ENCODE measurements at places on chromosomes 4 and X.

DNA sequence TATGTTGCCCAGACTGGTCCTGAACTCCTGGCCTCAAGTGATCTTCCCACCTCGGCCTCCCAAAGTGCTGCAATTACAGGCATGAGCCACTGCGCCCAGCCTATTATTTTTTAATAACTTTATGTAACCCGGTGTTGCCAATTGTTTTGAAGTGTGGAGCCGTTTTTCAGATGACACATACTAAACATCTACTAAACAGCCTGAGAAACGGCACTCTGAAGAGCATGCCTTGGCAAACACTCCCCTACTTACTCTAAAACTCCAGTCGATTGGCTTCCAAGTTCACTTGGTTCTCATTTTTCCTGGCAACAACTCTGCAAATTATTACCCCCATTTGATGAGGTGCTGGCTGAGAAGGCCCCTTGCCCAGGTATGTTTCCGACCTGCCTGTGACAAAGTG is 131.1 kb downstream of the GPR143 start:
- DNase-seq = no peak

- DNase-seq = no peak
Observed at GRCh38 chr4:99825272-99825671, 8.6 kb downstream of the DAPP1 start.

GRCh38 chrX:1686642-1687041 is 71.8 kb downstream of the ASMT start:
- DNase-seq = no peak

DNA sequence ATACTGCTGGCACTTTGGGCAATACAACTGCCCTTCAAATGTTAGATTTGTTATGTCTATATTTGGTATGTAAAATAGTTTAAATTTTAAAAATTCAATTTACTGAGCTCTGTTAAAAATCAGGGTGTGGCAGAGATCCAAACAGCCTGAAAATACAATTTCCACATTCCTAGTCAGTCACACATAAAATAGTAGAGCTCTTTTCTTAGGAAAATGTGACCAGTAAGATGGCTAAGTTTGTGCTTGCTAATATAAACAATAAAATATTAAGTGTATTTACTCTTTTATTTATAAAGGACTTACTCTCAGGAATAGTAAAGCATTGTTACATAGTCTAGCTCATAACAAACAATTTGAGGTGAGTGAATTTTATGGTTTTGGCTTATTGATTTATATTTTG is 200.2 kb downstream of the DKK2 start:
- no peak for DNase-seq

DNA sequence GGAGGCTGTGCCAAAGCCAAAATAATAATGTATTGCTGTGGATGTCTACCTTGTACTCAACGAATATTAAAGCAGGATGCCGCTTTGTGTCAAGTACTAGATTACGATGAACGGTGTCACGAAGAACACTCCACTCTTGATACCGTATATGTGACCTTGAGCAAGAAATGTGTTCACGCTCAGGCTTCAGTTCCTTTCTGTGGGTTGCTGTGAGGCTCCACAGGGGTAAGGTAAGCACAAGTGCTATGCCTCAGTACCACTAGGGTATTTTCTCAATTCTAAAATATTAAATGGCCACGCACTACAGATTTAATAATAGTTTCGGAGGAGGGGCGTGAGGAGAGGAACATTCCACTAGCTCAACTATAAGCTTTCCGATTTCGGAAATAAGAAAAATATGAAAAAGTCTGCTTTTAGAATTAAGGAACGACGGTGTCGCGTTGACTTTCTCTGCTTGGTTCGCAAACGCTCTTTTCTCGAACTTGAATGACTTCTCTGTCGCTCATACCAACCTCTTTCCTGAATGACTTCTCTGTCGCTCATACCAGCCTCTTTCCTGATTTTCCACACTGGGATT is 607 bp upstream of the SCOC start:
- DNase-seq = no peak

DNA sequence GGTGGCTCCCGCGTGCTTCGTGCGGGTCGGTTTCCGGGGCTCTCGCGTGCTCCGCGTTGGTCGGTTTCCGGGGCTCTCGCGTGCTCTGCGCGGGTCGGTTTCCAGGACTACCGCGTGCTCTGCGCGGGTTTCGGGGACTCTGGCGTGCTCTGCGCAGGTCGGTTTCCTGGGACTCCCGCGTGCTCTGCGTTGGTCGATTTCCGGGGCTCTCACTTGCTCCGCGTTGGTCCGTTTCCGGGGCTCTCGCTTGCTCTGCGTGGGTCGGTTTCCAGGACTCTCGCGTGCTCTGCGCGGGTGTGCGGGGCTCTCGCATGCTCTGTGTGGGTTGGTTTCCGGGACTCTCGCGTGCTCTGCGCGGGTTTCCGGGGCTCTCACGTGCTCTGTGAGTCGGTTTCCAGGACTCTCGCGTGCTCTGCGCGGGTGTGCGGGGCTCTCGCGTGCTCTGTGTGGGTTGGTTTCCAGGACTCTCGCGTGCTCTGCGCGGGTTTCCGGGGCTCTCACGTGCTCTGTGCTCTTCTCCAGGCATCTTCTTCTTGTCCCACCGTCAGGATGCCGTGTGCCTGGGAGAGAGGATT is 109.9 kb upstream of the LRPAP1 start:
- no peak for DNase-seq

- DNase-seq = no peak
Observed at GRCh38 chr4:7865533-7865932, 74.1 kb downstream of the AFAP1 start.

- no peak for DNase-seq
Observed at GRCh38 chr4:169225058-169225751, 45.6 kb downstream of the SH3RF1 start.

GRCh38 chr4:12729384-12729783 is 754.8 kb downstream of the RAB28 start:
- DNase-seq = no peak

- no peak for DNase-seq
Observed at GRCh38 chr4:186885289-186885688, 161.6 kb upstream of the FAT1 start.

GRCh38 chr4:6408263-6408662 is 64.2 kb downstream of the PPP2R2C start:
- DNase-seq = no peak

Measured in T1000 (cell line).